GM04504 (cell line): ENCODE measurements at places on chromosomes 5 and 9.

GRCh38 chr5:52888363-52888762, 100.6 kb downstream of the ITGA1 start:
- DNase-seq = no peak

DNA sequence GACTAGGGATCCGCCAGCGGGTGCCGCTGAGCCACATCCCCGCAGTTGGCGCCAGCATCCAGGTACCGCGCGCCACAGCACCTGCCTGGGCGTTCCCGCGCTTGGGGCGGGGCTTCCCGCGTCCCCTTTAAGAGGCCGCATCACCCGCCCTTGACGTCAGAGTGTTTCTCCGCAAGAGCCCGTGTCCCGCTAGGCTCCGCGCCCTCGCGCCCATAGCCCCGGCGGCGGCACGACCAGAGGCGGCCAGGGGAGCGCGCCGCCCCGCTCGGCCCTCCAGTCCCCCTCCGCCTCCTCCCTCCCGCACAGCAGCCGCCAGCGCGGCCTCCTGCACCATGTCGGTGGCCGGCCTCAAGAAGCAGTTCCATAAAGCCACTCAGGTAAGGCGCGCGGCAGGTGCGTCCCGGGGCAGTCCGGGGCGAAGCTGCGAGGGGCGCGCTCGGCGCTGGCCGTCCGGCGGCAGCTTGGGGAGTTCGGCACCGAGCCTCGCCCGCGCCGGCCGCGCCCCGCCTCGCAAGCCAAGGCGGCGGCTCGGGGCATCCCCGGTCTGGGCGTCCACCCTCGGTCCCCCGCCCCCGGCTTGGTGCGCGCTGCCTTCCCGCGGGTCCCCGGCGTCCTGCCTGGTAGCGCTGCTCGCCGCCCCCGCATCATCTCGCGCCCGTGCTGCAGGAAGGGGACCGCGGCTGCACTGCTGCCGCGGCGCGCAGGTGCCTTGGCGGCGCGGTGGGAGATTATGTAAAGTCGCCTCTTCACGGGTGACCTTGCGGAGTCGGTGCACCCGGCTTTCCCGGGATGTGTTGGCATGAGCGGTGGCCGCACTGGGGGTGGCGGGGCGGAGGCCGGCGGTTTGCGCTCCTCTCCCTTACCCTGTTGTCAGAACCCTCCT, at the start of gene SH3GL2:
Gene SH3GL2, plus strand, starts transcription at position 156 of the 883 bp plus-strand sequence.
- no peak for DNase-seq

DNA sequence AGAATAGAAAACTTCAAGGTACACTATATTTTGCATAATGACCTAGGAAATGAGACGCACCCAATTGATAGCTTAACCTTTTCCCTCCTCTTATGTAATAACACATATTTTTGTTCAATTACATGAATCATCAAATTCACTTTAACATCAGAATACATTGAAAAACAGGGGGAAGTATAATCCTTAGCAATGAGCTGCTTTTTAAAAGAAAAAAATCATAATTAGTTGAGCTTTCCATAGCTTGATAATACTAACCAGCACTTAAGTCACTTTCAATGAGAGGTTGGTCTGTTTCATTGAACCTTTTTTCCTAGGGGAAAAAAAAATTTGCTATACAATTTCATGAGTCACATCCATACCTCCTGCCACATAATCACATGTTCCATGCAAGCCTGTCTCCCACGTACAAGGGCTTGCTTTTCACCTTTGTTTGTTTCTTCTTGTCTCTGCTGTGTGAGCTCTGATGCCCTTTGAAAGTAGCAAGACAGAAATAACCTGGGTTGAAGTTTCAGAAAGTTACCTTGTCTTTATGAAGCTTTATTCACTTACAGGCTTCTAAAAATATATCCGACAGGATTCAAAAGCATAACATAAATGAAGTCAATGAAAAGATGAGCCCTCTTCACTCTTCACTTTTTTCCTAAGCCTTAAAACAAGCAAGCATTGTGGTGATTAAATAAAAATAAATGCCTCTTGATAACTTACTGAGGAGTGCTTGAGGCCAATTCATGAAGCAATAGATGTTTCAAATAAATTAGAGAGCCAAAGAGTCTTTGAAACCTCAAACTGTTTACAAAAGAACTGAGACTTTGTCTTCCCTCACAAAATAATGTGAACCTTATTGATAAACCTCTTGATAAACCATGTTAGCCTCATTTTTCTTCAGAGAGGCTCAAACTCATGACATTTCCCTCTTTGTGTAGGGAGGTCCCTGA, 108.5 kb downstream of the FEM1C start:
- DNase-seq = no peak

DNA sequence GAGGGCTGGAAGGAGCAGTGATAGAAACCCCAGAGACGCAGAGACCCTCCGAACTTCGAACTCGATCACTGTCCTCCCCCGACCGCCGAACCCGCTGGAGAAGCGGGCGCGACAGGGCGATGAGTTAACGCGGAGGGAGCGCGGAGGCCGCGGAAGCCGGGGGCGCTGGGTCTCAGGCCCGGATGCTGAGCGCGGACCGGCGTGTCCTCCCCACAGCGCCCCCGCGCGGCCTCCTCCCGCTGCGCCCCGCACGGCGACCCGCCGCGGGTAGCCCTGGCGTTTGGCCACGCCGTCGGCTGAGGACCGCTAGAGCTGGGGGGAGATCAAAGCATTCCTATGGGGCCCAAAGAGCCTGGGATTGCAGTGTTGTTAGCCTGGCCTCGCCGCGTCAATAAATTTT, 7.7 kb upstream of the DMRT2 start:
- DNase-seq = no peak

DNA sequence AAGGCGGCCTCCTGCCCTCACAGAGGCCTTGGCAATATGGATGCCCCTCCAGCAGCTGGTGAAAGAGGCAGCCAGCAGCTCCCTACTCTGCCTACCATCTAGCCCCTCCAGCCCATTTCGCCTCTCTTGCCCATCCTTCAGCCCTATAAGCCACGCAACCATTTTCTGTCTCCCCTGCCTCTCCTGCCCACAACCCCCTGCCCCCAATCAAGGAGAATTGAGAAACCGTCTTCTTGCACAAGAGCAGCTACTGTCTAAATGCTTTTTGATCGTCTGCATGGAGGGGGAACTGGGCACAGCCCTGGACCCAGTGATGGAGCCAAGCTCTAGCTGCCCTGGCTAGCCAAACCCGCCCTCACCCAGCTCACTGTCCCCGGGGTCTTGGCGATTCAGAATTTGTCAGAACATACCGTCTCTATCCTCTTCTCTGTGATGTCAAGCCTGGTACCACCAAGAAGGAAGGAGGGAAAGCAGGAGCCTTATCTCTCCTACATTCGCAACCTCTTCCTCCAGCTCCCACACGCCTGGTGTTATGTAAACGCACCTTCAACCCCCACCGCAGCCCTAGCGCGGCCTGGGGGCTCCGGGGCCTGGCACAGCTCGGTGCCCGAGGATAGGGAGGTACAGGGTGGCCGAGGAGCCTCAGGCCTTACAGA, 1.2 kb downstream of the SPRY4 start:
- no peak for DNase-seq

DNA sequence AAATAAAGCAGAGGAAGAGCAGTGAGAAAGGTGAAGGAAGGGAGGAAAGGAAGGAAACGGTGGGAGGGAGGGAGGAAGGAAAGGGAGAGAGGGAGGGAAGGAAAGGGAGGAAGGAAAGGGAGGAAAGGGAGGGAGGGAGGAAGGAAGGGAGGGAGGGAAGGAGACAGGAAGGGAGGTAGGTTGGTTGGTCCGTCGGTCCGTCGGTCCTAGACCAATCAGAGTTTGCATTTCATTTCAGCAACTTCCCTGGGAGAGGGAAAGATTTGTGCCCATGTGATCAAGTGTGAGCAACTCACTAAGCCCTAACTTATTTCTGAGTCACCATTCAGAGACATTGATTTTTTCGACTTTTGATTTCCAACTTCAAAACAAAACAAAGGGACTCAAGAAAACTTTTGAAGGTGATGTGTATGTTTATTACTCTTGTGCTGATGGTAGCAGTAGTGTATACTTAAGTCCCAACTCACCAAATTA, 18.8 kb downstream of the NANS start:
- DNase-seq = no peak

DNA sequence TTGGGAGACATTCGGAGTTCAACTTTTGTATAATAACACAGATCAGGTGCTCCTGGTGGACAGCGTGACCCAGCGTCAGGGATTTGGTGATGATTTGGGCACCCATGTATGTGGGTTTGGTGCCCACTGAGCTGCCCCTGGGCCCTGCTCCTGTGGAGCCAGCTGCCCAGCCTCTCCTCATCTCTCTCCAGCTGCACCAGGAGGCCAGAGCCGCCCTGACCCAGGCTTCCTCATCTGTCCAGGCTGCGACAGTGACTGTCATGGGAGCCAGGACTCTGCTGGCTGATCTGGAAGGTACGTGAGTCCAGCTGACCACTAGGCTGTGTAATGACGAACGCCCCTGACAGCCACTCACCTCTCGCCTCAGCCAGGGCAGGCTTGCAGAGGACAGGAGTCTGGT, 14.5 kb upstream of the AIF1L start:
- DNase-seq = no peak

GRCh38 chr5:122500245-122501088, 188.4 kb downstream of the SNCAIP start:
- DNase-seq = no peak

GRCh38 chr5:115068239-115069086, 101.2 kb downstream of the TRIM36 start:
- DNase-seq = no peak

DNA sequence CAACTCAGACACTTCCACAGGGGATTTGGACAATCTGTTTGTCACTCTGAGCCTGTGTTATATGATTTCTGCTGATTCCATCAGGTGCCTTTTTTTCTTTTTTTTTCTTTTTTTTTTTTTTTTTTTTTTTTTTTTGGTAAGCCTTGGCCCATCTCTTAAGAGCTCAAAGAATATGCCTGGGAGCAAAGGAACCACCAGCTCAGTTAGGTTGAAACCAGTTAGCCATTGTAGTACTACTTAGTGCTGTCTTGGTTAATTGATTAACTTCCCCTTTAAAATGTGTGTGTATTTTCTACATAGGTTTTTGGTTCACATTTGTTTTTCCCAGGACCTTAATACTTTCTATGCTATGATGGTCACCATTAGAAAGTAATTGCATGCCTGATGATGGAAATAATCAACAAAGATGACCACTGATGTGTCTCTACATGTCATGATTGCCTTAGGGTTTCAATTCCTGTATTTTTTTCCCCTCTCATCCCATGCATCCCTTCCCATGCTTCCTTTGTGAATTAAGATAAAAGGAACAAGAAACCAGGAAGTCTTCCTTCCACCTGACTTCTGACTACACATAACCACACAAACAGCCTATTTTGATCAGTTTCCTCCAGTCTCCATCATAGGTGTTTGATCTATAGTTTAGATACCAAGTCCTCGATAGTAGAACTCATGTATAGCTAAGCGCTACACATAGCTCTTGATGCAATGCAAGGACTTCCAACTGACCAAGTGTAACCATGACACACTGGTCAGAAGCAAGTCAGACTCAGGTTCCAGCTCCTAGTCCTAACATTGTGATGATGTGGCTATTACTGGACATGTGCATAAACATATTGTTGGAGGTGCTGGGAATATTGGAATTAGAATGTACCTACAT, 306.1 kb downstream of the EFNA5 start:
- DNase-seq = no peak
